ENCODE measurements at places on chromosomes 5 and 9.

GRCh38 chr5:131457193-131457592 is 177.8 kb downstream of the RAPGEF6 start:
- no peak for DNase-seq

DNA sequence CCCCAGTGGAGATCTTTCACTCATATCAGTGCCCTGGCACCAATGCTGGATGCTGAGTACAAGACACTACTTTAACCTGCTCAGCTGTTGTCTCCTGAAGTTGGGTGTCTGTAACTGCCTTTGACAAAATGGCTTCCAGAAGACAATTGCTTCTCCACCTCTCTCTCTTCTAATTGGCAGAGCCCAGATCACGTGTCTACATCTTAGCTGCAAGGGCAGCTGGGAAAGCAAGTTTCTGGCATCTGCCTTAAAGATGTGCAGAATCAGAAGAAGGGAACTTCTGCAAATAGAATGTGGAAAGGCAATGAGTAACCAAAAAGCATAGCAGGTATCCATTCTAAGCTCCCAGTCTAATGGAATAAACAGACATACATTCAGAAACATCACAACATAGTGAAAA is 81.1 kb downstream of the PDZD2 start:
- no peak for DNase-seq

DNA sequence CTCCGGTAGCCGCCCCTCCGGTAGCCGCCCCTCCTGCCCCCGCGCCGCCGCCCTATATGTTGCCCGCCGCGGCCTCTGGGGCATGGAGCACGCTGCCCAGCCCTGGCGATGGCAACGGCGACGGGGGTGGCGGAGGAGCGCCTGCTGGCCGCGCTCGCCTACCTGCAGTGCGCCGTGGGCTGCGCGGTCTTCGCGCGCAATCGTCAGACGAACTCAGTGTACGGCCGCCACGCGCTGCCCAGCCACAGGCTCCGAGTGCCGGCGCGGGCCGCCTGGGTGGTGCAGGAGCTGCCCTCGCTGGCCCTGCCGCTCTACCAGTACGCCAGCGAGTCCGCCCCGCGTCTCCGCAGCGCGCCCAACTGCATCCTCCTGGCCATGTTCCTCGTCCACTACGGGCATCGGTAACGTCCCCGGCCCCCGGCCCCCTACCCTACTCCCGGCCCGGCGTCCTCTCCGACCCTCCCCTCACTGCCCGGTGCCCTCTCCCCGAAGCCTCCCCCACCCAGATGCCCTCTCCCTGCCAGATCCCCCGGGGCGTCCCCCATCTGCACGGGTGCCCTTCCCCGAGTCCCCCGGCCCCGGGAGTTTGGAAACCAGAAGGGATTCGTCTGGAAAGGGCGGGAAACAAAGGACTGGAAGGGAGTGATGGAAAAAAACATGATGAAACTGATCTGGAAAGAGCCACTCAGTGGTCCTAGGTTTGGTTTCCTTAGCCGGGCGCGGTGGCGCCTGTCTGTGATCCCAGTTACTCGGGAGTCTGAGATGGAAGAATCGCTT is 417 bp downstream of the SRD5A1 start:
- no peak for DNase-seq

DNA sequence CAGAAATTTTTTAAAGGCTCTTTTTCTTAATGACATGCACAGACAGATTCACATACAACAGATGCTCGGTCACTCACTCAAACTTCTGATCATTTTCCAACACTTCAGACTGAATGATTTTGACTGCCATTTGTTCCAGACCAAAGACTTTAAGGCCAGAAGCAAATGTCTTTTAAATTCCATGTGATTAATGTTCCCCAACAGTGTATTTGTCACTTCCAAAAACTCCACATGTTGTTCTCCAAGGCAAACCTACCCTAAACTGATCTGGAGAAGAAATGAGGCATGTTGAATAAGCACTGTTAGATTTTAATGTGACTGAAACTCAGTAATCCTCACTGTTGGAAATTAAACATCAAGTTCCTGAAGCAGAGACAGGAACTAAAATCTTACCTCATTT is 366.7 kb downstream of the GABRG2 start:
- no peak for DNase-seq

DNA sequence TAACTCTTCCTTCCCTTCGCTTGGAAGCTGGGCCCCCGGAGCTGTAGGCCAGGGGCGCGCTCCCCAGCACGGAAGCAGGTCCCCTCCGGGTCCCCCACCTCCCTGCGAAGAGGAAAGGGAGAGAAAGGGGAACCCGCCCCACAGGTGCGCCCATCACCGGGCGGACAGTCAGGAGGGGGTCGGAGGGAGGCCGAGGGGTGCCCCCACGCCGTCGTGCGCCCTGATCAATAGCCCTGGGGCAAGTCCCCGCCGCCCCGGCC is 793 bp downstream of the AGPAT2 start:
- no peak for DNase-seq

GRCh38 chr9:133735931-133736330 is 2.2 kb downstream of the SARDH start:
- DNase-seq, result no peak

GRCh38 chr5:81657386-81657785 is 93.5 kb downstream of the SSBP2 start:
- no peak for DNase-seq

- DNase-seq, result no peak
Measured at GRCh38 chr5:125695996-125696655, 727.1 kb upstream of the GRAMD2B start.

- no peak for DNase-seq
Measured at GRCh38 chr9:88488166-88488565, 46.8 kb upstream of the NXNL2 start.

- DNase-seq, result no peak
Measured at GRCh38 chr5:87125766-87126165, 141.9 kb upstream of the RASA1 start.

DNA sequence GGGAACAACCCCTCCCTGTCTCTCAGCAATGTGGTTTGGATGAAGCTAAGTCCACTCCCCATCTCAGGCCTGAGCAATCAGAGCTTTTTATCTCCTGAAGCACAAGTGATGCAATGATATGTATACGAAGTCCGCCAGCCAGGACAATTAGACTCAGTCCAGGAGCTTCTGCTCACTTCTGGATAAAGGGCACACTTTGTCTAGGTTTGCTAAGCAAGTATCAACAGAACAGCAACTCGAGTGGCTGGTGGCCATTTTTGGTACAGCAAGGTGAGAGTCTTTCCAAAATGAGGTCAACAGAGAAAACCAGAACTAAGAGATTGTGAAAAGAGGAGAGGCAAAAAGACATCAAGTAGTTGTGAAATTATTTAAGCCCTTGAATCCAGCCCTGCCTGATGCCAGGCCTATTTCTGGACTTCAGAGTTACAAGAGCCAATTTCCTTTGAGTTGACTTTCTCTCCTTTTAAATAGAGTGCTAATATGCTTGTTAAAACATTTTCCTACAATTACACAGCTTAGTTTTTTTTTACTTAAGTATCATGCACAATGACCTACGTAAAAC is 8.2 kb downstream of the NDUFA8 start:
- DNase-seq, result no peak

GRCh38 chr5:1120236-1120999 is 8.6 kb upstream of the SLC12A7 start:
- DNase-seq, result no peak

DNA sequence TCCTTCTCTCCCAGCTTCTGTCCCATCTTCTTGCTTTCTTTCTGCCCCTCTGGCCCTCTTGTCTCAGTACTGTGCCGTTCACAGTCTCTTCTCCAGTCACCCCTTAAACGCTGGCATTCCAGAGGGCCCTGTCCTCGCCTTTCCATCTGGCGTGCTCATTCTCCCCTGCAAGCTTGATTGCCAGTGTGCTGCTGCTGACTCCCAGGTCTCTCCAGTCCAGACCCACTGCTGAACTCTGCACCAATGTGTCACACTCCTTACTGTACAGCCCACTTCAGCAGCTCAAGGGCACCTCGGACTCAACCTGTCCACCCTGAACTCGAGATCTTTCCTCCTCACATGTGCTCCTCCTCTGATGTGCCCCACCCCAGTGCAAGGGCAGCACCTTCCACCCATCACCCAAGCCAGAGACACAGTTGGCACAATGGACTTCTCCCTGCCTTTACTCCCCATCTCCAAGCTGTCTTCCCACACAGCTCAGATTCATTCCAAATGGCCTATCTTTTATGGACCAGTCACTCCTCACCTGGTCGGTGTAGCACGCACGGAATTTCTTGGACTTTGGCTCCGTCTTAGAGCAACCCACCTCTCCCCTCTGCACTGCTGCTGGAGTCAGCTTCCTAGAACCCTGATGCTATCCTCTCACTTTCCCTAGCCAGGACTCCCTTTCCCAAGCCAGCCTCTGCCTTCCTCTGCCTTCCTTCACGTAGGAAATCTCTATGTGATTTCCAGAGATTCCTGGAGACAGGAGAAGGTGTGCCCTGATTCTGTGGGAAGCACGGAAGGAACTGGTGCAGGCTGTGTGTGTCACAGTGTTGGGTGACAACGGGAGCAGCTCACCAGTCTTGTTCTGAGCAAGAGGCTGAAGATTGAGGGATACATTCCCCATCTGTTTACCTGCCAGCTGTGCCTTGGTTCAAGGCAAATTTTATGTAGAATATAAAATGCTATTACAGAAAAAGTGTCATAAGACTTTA is 26.0 kb upstream of the SLC2A8 start:
- no peak for DNase-seq

GRCh38 chr9:89710697-89711096 is 105.9 kb downstream of the GADD45G start:
- no peak for DNase-seq

DNA sequence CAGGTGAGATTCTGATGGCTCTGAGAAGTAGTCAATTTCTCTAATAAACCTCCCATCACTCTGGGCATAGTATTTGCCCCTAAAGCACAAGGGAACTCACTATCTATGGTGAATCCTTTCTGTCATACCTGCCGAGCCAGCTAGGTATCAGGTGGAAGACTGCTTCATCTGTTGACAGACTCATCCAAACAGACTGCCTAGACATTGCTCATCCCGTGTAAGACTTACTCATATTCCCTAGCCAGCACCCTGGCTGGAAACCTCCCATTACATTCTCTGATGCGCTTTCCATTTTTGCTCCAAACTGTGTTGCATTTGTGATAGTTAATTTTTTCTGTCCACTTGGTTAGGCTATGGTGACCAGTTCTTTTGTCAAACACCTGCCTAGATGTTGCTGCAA is 595.9 kb downstream of the DNAH5 start:
- no peak for DNase-seq

DNA sequence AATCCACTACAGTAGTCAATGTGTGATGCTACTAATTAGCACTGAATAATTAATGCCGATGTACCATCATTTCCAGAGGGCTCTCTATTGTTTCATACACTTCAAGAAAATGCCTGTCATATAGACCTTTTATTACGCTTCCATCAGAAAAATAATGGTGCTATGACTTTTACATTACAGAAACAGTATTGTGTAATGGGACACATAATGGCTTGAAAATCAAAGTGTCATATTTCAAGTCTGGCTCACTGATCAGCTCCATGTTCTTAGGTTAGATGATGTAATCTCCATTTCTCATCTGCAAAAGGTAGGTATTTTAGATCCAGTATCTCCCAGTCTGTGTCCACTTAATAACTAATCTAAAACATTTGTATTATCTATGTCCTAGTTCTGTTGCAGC is 990.6 kb upstream of the TYRP1 start:
- DNase-seq, result no peak

DNA sequence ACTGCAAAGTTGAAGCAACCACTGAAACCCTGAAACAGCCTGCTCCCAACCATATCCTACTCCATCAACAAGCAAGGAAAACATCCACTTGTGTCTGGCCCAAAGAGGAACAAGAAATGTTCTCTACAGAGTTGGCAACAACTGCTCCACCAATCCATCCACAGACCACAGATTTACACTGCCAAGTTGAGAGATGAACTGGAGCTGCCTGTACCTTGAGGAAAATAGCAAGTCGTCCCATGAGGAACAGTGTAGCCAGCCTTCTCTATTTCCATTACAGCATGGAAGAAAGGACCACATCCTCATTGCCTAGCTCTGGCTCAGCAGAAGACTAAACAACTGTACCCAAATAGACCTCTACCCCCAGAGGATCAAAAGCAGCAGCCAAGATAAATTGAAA is 60.4 kb downstream of the DEPDC1B start:
- DNase-seq, result no peak

- no peak for DNase-seq
Measured at GRCh38 chr9:131951905-131952304, 127.8 kb downstream of the MED27 start.

GRCh38 chr5:14235872-14236271 is 92.7 kb downstream of the TRIO start:
- no peak for DNase-seq

DNA sequence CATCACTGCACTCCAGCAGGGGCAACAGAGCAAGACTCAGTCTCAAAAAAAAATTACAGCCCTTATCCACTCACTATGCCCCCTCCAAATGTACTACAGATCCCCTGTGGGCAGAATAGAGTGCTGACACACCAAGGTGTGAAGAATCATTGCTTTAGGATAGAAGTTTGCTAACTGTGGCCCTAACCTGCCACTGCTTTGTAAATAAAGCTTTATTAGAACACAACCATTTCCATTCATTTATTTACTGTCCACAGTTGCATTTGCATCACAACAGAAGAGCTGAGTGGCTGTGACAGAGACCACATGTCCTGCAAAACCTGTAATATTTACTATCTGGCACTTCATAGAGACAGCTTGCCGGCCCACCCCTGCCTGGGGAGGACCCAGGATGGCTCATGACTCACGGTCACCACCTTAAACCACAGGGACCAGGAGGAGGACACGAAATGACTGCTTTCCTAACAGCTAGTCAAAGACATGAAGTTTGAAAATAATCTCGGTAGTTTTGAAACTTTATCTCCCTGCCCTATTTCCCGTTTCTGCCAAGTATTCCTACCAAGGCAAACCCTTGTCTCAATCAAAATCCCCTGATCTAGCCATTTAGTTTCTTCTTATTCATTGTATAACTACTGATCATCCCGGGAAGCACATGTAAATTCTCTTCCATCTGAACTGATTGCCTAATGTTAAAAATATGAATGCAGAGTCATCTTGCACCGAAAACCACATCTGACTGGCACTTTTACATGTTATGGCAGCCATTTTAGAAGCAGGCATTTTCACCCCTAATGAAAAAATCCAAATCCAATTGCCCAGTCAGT is 206.1 kb downstream of the SLIT3 start:
- no peak for DNase-seq

DNA sequence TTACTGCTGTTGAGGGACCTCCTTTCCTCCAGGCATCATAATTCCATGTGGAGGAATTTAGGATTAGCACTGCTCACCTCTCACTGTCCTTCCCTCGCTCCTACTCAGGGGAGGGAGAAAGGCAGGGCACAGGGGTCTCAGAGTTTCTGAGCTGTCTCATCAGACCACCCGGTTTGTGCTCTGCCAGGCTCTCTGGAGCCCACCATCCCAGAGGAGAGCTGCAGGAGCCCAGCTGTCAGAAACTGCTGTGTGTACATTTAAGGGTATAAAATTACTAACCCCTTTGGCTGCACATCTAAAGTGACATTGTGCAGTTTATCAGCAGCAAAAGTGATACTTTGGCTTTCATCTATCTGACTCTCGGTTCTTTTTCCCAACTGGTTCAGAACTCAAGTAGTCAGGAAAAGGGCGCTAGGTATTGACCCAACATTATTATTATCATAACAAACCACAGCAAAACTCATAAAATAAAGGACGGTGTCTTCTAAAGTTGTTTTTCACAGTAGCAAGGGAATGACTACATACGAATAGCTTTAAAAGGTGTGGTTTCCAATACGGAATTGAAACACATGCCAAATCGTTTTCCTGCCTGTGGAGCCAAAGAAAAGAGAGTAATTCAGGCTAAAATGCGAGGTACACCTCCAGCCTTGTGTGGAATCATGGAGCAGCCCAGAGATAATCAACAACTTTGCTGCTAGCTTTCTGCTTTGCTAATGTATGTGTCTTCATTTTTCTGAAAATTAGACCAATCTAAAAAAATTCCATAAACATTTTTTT is 348.1 kb downstream of the TMEM167A start:
- DNase-seq, result no peak
